ENCODE measurements at places on chromosomes 16 and 17.

- no peak for DNase-seq
Observed at GRCh38 chr17:72361892-72362291, 241.1 kb downstream of the SOX9 start.

DNA sequence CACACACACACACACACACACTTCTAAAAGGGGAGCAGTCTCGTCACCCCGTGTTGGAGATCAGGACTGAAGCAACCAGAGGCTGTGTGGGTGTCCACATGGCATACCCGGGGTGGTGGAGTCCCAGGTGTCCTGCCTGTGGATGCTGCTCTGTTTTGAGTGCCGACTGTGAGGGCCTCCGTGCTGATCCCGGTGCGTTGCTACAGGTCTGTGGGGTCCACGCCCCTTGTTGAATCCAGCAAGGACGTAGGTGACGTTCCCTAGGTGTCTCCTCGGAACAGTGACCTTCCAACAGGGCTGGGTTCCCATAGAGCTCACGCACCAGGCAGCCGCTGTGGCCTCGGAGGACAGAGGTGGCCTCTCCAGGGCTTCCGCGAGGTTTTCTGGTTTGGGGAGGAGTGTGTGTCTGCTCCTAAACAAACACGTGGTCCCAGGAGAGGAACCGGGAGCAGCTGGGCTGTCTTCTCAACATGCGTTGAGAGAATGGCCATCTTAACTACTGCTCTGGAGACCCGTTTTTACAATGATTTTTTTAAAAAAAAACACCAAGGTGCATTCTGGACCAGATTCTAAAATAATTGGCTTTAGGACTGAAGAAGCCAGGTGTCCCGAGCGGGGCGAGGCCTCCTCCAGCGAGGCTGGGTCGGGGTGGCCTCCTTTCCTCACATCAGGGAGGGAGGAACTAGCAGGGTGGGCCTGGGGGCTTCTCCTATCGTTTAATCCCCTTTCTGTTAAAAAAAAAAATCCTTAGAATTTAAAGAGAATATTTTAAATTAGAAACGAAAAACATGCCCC is 100.6 kb upstream of the ZNF750 start:
- DNase-seq: no peak

DNA sequence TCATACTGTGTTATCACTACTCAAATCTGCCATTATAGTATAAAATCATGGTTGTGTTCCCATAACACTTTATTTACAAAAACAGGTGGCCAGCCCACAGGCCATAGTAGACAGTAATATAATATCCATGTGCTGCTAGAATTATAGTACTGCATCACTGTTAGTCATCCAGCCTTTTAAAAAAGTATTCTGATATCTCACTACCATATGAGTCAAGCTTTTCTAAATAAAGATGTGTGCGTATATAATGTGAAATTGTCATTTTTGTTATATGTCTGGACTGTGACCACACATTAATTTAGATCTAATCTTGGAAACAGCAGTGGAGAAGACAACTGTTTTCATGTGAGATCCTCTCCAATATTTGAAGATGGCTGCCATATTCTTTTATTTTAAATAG is 1049.1 kb upstream of the GOT2 start:
- no peak for DNase-seq

- no peak for DNase-seq
Observed at GRCh38 chr17:81380131-81380530, 15.1 kb upstream of the BAHCC1 start.

GRCh38 chr16:89304181-89304851 is 86.8 kb downstream of the ZNF778 start:
- DNase-seq: no peak

DNA sequence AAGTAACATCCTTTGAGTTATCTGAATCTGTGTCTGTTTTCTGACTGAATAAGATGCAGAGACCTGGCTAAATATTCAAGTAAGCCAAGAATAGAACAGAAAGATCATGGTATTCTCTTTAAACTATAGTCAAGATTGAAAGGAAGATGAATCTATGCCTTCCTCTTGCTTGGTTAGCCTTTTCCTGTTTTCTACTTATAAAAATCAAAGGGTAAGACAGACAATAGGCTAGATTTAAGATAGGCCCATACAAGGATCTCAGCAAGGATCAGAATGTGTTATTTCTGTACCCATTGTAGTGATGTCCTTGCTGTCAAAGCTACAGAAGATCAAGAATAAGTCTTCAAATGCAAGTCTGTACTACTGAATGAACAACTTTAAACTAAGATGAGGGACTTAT is 7.0 kb upstream of the CDR2 start:
- DNase-seq: no peak

DNA sequence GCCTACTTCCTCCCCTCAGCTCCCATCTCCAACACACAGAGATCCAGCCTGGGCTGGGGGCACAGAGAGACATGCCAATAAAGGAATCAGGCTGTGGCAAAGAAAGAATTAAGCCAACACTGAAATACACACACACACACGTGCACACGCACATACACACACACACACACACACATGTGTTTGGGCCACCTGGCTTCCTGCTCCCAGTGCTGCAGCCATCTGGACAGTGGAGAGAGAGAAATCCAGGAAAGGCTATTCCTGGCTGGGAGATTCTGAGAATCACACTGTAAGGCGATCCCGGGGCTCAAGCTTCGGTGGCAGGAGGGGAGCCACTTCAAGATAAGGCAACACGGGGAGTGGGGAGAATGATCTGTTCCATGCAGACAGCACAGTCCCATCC is 72.4 kb downstream of the NOG start:
- DNase-seq: no peak

DNA sequence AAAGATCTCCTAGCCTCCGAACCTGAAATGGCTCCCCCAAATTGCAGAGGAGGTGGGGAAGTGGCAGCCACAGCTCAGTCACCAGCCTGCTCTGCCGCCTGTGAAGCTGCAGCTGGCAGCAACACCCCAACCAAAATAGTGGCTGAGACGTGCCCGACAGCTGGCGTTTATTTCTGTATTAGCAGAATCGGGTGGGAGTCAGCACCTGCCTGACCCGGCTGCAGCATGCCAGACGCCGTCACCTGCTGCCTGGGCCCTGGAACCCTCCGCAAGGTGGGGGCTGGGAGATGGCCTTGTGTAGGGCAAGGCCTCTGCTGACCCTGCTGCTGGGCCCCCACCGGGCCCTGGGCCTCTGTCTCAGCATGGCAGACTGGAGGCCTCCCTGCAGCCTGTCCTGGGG is 17.5 kb upstream of the PABPN1L start:
- DNase-seq: no peak

GRCh38 chr17:71709946-71710345 is 410.9 kb upstream of the SOX9 start:
- no peak for DNase-seq

DNA sequence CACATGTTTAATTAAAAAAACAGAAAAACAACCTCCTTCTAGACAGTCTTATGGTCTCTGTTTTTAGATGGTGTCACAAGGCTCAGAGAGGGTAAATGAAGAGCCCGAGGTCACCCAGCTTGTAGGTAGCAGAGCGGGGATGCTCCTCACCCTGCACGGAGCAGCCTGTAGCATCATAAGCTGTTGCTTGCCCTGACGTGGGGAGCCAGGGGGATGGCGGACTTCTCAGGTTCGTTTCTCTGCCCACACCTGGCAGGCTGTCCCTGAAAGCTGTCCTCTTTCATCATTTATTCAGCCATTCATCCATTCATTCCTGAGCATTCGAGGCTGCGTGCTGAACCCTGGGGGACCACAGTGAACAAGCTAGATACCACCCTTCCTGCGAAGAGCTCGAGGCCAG is 75.7 kb upstream of the KSR1 start:
- DNase-seq: no peak

Data from inflammatory macrophage (primary cell).